ENCODE measurements at places on chromosomes 3 and 15. TPM values are rescaled to one million over a fixed set of nuclear protein-coding genes. Genes with fewer than 3 reads are reported as not detected.

GRCh38 chr3:76311941-76312340, 526.6 kb upstream of the ZNF717 start:
- DNase-seq: peak; percentile 29

DNA sequence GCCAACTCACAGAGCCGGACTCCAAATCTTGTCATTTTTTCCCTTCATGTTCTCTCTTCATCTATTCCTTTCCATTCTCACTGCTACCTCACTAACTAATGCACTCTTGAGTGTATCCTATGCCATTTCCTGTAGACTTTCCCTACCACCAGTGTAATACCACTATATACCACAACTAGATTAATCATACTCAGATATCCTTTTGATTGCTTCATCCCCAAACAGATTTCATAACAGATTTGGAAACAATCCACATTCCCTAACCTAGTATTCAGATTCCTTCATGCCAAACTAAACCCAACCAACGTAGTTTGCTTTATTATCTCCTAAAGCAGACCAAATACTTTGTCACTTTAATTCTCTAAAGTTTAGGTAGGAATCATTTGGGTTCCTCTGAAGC, 2.6 kb upstream of the PLOD2 start:
- no peak for DNase-seq

- no peak for DNase-seq
These were observed 122.7 kb downstream of the PGPEP1L start for GRCh38 chr15:98884894-98885293.

Gene STRC
- total RNA-seq: 0.40 TPM

GRCh38 chr3:43790476-43790875, 99.7 kb downstream of the ABHD5 start:
- DNase-seq: no peak

Data from lung (tissue), 17 donors.